Astrocyte (in vitro differentiated cells and primary cell): ENCODE measurements at places on chromosomes 3 and 15. TPM values are rescaled to one million over a fixed set of nuclear protein-coding genes. Genes with fewer than 3 reads are reported as not detected.

GRCh38 chr3:37667335-37667734 lies 194.3 kb upstream of the CTDSPL start:
- no peaks in the 10 kb centered on the region for H3K4me1 ChIP-seq
- H3K27ac ChIP-seq = no peak overlapping the region
- H3K27me3 ChIP-seq = peaks cover 12% of the 10 kb centered on the region
- H3K4me3 ChIP-seq = no peak overlapping the region

DNA sequence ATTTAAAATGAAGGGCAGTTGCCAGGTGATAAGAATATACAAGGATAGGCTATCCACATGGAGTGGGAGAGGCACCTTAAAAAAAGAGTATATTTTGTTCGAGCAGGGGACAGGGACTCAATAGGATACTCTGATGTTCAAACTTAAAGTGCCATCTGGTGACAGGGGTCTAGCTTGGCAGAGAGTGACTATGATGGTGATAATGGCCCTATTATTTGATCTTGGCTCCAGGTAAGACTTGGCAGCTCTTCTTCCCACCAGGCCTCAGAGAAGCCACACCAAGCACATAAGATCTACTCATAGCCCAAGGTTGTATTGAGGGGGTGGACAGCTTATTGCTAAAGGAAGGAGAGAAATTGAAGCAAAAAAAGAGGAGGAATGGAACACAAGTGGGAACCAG lies 109.0 kb upstream of the MANF start:
- no peaks in the 10 kb centered on the region for H3K4me1 ChIP-seq
- DNase-seq = no peak
- no peak overlapping the region for H3K4me3 ChIP-seq

GRCh38 chr15:89107984-89108383 lies 19.7 kb downstream of the ABHD2 start:
- H3K36me3 ChIP-seq = peaks cover 2% of the 10 kb centered on the region
- DNase-seq = no peak
- no peak overlapping the region for H3K4me3 ChIP-seq
- H3K27ac ChIP-seq = no peak overlapping the region

GRCh38 chr3:138047596-138048158 lies 37.7 kb downstream of the CLDN18 start:
- no peak overlapping the region for H3K4me3 ChIP-seq
- no peaks in the 10 kb centered on the region for H3K27me3 ChIP-seq
- no peak for DNase-seq
- H3K4me1 ChIP-seq = peaks cover 26% of the 10 kb centered on the region
- H3K27ac ChIP-seq = no peak overlapping the region
- no peaks in the 10 kb centered on the region for H3K36me3 ChIP-seq

GRCh38 chr3:50912746-50913145 lies 238.0 kb downstream of the DOCK3 start:
- H3K36me3 ChIP-seq = no peaks in the 10 kb centered on the region
- H3K27me3 ChIP-seq = no peaks in the 10 kb centered on the region
- no peak overlapping the region for H3K4me3 ChIP-seq
- DNase-seq = no peak
- no peak overlapping the region for H3K27ac ChIP-seq

GRCh38 chr3:197516517-197516889 lies 39.3 kb downstream of the BDH1 start:
- DNase-seq = peak; percentile 97
- no peak overlapping the region for H3K4me3 ChIP-seq

DNA sequence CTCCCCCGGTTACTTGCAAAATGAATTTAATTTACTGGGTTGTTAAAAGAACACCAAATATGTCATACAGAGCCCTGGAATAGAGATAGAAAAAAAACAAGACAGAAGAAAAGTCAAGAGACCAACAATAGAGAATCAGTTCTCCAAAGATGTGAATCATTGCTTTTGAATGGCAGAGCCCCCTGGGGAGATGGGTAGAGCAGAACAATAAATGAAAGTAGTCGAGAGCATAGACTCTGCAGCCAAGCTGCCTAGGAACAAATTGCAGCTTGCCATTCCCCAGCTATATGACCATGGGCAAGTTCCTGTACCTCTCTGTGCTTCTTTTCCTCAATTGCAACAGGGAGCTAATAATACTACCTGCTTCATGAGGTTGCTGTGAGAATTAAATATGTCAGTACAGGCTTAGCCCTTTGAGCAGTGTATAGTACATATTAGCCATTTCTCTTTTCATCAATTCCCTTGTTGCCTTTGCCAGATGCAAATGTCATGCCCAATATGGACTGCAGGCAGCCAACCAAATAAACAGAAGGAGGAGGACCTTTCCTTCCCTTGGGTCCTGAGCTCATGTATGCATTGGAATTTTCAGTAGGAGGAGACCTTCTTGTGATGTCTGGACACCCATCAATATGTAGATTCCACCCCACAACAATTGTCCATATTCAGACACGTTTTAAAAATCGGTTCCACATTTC lies 25.0 kb upstream of the BFSP2 start:
- no peaks in the 10 kb centered on the region for H3K27me3 ChIP-seq
- H3K27ac ChIP-seq = no peak overlapping the region
- H3K36me3 ChIP-seq = no peaks in the 10 kb centered on the region
- no peak for DNase-seq

DNA sequence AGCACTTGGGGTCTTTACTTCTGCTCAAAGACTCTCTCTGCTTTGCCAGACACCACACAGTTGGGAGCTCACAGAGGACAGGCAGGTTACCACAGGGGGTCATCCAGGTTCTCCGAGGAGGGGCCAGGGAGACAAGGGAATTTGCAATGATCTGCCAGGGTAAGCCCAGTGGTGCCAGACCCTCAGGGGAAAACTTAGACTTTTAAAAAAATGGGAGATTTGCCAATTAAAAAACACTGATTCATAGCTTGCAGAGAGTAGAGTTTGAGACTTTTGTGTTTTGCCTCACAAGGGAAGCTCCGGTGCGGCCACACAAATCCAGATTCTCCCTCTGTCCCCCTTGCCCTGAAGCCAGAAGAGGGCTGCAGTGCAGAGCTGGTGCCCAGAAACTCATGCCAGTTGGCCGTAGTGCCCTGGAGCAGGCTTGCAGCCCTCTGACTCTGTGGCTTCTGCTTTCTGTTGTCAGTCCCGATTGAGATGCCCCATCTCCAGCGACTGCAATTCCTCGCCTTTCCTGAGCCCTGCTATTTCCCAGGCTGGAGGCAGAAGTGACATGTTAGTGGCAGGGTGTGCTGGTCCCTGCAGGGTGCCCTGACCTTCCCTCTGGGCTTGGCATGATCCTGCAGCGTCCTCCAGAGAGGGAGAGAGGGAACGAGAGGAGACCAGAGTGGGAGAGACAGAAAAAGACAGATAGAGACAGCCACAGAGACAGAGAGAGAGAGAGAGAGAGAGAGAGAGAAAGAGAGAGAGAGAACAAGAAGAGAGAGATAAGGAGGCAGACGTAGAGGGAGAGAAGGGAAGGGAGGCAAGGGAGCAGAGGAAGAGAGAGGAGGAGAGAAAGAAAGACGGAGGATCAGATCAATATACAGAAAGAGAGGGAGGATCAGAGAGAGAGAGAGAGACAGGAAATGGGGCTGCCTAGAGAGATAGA lies 46.0 kb downstream of the RHCG start:
- H3K27ac ChIP-seq = no peak overlapping the region
- no peak overlapping the region for H3K4me3 ChIP-seq
- H3K27me3 ChIP-seq = peaks cover 33% of the 10 kb centered on the region
- no peaks in the 10 kb centered on the region for H3K36me3 ChIP-seq

- no peaks in the 10 kb centered on the region for H3K27me3 ChIP-seq
- H3K27ac ChIP-seq = no peak overlapping the region
- H3K36me3 ChIP-seq = peaks cover 5% of the 10 kb centered on the region
- DNase-seq = peak; percentile 23
- peaks cover 5% of the 10 kb centered on the region for H3K4me1 ChIP-seq
These were observed 34.4 kb upstream of the MYO5C start for GRCh38 chr15:52329987-52330386.

DNA sequence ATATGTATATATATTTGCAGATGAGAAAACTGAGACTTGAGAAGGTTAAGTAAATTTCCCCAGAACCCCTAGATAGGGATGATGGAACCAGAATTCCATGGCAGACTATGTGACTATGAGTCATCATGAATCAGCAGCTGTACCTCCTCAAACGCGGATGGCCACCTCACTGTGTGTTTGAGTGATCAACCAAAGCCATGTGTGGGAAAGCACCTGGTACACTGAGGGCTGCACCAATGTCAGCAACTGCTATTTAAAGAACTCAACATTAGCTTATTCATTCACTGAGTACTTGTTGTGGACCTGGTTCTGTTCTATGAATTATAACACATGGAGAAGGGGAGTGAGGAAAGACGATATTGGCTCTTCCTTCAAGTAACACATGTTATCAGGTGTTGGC lies 377.0 kb downstream of the GAP43 start:
- H3K4me1 ChIP-seq = peaks cover 46% of the 10 kb centered on the region
- H3K36me3 ChIP-seq = no peaks in the 10 kb centered on the region
- H3K4me3 ChIP-seq = no peak overlapping the region
- H3K27ac ChIP-seq = peak overlapping the region; percentile 92
- DNase-seq = peak; percentile 98

- DNase-seq = no peak
- no peak overlapping the region for H3K27ac ChIP-seq
These were observed 140.0 kb upstream of the UBE2E1 start for GRCh38 chr3:23665741-23666140.

DNA sequence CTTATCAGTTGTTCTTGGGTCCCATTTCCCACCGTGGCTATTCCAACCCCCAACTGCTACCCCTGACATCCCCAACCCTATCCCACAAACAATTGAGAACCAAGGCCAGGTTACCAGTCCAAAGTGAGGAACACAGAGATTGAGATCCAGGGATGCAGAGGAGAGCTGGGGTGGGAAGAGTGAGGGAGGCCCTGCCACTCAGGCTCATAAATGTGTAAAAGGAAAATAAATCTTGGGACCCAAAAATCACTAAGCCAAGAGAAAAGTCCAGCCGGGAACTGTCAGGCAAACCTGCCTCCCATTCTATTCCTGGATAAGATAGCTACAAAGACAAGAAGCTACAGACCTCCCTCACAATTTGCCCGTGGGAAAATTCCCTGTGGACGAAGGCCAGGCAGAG lies 101.1 kb upstream of the DLG1 start:
- DNase-seq = no peak
- H3K36me3 ChIP-seq = no peaks in the 10 kb centered on the region
- no peak overlapping the region for H3K4me3 ChIP-seq
- H3K27ac ChIP-seq = no peak overlapping the region
- H3K27me3 ChIP-seq = no peaks in the 10 kb centered on the region

GRCh38 chr3:74000725-74001124 lies 376.0 kb upstream of the PDZRN3 start:
- no peak overlapping the region for H3K27ac ChIP-seq
- H3K27me3 ChIP-seq = no peaks in the 10 kb centered on the region
- no peaks in the 10 kb centered on the region for H3K36me3 ChIP-seq
- no peaks in the 10 kb centered on the region for H3K4me1 ChIP-seq
- no peak for DNase-seq
- no peak overlapping the region for H3K4me3 ChIP-seq

- peaks cover 2% of the 10 kb centered on the region for H3K36me3 ChIP-seq
- no peaks in the 10 kb centered on the region for H3K4me1 ChIP-seq
- no peak for DNase-seq
These were observed 9.1 kb downstream of the ALG3 start for GRCh38 chr3:184239708-184240107.

HEXA gene
- 145 and 178 TPM in 2 replicates for total RNA-seq

SLC28A1 gene
- total RNA-seq = not detected in 2 replicates

KCNMB3 gene
- total RNA-seq = 0.75 and 1.7 TPM in 2 replicates

CTXN2 gene
- total RNA-seq = not detected in 2 replicates

SEC62 gene
- 117 and 122 TPM in 2 replicates for total RNA-seq

ITIH4 gene
- total RNA-seq = 2.8 and 5.3 TPM in 2 replicates
